ENCODE measurements at places on chromosomes 1 and 21.
A peak's percentile ranks its signal among the peaks of the same experiment; 100 is the strongest.

GRCh38 chr1:97356309-97356708 lies 564.5 kb downstream of the DPYD start:
- no peak for DNase-seq

DNA sequence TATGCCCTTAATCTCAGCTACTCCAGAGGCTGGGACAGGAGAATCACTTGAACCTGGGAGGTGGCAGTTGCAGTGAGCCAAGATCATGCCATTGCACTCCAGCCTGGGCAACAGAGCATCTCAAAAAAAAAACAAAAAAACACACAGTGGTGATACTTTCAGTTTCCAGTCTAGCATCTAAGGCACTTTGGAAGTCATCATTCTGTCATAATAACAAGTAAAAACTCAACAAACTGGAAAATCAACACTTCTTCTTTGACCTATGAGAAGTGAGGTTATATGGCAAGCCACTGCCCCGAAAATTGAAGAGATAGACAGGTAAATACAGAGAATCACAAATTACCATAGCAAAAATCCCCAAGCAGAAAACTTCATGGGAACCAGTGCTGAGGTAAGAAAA lies 51.9 kb downstream of the IL12RB2 start:
- DNase-seq = no peak

DNA sequence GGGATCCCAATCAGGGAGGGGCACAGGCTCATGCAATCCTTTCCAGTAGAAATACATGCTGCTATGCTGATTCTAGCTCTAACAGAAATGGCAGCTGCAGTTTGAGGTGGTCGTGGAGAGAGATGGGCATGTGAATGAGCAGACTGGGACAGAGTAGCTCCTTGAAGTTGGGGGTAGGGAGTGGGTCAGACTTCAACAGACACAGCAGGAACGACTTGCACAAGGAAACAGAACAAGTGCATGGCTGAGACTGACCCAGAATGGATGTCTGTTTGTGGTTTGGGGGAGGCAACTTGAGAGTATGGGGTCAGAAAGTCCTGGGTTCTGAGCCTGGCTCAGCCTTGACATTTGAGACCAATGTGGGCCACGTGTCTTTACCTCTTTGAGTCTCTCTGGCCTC lies 25.1 kb upstream of the TRABD2B start:
- no peak for DNase-seq

DNA sequence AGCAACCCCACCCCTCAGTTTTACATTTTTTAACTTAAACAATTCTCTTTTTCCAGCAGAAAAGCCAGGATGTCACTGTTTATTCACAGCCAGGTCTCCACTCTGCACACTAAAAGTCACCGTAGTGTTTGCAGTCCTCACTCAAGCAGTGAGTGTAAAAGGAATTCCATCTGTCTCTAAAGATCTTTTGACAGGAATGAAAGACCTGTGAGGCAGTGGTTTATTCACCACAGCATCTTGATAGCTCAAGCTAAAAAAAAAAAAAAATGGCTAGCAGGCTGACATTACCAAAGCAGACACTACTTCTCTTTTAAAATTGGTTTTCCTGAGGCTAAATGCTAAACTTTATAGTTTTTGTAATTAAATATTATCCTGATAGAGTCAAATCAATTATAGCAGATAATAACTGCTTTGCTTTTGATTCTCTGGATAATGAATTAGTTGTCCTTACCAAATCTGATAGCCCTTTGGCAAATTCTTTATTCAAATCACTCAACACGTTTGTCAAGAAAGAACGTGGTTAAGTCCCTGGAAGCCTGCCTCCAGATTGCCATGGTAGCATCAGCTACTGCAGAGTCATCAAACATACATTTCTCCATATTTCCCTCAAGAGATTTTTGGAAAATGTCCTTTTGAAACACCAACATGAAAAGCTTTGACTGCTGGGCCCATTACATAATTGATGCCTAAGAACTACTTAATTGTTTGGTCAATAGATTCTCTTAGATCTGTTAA lies 22.2 kb upstream of the SLC5A9 start:
- DNase-seq = no peak

DNA sequence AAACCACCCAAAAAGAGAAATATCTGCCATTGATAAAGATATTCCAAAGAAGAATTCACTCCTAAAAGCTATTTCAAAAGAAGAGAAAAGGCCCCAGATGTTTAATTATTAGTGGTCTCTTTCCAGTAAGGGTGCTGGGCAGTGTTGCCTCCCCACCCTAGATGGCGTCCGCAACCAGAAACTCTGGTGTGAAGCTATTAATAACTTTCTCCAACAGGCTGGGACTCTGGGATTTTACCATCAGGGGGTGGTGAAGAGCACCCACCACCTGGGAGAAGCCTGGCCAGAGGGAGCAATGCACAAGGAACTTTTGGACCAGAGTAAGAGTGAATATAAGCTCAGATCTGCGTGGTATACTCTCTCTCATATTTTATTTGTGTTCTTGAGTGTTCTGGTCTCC lies 115.4 kb upstream of the TIAM1 start:
- no peak for DNase-seq

- no peak for DNase-seq
Observed at GRCh38 chr1:200471739-200472138, 61.9 kb upstream of the ZNF281 start.

GRCh38 chr1:233993651-233994050 lies 89.2 kb downstream of the SLC35F3 start:
- DNase-seq = no peak

- DNase-seq = no peak
Observed at GRCh38 chr1:151134396-151134795, 12.0 kb downstream of the SEMA6C start.

GRCh38 chr1:33081554-33082305 lies 777 bp downstream of the AZIN2 start:
- no peak for DNase-seq

GRCh38 chr1:31646259-31646960 lies 1.7 kb upstream of the PEF1 start:
- DNase-seq = no peak

DNA sequence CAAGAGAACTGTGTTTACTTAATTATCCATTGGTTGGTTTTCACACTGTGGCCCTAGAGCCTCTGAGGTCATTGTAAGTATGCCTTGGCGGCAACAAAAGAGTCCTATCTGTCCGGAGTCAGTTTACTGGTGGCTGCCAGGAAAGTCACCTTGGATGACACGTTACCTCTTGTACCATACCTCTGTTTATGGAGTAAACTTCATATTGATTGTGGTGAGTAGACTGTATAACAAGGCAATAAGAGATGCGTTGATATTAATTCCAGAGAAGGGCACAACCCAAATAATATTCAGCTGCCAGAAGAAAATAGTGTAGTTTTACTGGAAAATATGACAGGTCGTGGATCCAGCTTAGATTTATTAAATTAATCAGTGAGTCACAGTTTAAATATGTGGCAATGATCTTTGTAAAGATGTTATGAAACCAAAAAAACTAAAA lies 20.4 kb upstream of the KIF14 start:
- no peak for DNase-seq

GRCh38 chr21:37983336-37984095 lies 67.3 kb upstream of the KCNJ6 start:
- DNase-seq = no peak

DNA sequence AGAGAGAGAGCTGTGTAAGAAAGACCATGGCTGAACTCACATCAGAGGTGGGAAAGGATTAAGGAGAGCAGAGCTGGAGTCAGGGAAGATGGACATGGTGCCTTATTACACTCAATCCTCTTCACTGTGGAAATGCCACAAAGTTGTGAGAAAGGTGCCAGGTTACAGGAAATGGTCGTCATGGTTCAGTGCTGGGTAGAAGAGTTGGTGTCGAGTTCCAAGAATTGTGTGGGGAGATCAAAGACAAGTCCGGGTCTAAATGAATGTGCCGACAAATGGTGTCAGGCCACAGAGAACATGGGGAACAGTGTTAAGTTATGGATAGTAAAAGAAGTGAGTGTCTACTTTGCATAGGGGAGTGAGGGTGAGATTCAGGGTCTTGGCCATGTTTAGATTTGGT lies 40.9 kb downstream of the LAMC2 start:
- DNase-seq = peak; percentile 76

- DNase-seq = no peak
Observed at GRCh38 chr21:23131177-23131576, 2133.0 kb downstream of the NCAM2 start.

GRCh38 chr1:111129376-111129775 lies 10.5 kb downstream of the DRAM2 start:
- DNase-seq = no peak

DNA sequence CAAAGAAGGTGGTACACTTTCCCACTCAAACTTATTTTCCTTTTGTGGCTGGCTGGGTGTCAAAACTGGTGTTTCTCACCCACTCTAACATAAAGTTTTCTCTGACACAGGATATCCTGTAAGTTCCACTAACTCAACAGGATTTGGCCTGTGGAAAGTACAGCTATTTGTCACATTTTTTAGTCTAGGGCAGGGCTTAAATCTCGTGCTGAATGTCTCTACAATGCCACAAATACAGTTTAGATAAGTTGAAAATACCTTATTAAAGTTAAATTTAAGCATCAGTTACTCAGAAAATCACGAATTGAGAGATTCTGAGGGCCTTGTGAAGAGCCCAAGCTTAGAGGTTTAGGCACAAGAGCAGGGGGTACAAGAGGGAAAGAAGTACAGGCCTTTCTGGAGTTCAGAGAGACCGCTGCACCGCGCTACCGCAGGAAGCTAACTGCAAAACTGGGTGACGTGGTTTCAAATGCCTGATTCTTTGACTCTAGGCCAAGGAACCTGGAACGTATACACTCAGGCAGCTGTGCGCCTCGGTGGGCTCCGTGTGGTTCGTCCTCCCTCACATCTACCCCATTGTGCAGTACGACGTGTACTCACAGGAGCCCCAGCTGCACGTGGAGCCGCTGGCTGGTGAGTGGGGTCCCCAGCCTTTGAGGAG lies 23.4 kb upstream of the PWP2 start:
- no peak for DNase-seq

- DNase-seq = no peak
Observed at GRCh38 chr1:167249702-167250101, 29.0 kb downstream of the POU2F1 start.

DNA sequence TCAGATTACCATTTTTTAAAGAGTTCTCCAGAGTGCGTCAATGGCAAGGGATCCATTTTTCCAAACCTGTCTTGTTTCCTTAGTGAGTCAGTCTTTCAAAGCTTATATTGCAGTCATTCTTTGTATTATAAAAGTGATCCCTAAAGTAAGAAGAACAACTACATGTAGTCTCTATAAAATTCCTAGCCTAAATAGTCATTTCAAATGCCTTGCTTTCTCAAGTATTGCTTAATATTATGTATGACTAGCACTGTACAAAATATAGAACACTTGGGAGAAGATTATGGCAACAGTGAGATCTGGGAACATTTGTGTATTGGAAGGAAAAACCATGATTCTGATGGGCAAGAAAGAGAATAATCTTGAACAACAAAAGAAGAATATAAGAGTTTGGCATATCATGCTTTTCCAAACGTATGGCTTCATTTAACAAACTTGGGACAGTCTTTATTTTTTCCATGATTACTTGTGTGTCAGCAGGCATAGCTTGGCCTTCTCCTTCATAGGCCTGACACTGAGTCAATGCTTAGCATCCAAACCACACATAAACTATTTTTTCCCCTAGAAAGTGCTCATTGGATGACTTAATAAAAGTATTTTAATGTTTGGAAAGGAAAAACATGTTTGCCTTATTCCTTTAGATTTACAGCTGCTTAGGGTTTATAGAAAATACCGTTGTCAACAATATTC lies 547.4 kb downstream of the LTN1 start:
- DNase-seq = no peak

GRCh38 chr1:17587693-17588047 lies 48.2 kb downstream of the ARHGEF10L start:
- no peak for DNase-seq

GRCh38 chr1:157110686-157111085 lies 11.1 kb upstream of the ETV3L start:
- DNase-seq = no peak

DNA sequence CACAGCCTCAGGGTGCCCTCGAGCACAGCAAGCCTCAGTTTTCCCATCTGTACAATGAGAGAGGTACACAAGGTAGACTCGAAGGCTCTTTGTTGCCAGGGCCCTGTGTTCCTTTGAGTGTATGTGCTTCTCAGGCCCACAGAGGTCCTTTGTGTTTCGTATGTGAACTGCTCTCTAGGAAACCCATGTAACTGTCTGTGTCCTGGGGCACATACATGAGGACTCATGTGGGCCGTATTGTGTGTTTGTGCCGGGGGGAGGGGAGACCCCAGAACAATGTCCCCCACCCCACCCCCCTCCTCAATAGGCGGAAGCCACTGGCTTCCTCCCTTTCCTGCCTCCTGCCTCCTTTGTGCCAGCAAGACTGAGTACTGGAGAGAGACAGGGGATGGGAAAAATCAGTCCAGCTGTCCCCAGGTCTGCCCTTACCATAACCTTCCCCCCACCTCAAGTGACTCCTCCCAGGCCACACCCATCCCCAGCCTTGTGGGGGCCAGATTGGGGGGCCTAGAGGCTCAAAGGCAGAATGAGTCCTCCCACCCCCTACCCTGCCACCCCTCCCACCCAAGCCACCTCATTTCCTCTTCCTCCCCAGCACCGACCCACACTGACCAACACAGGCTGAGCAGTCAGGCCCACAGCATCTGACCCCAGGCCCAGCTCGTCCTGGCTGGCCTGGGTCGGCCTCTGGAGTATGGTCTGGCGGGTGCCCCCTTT lies at the start of gene TIE1:
Gene TIE1, plus strand, starts transcription at position 605 of the 717 bp plus-strand sequence. Its CDS starts 90 bp downstream, at position 695.
- no peak for DNase-seq

- DNase-seq = peak; percentile 57
Observed at GRCh38 chr1:36411674-36412648, 14.3 kb upstream of the LSM10 start.

DNA sequence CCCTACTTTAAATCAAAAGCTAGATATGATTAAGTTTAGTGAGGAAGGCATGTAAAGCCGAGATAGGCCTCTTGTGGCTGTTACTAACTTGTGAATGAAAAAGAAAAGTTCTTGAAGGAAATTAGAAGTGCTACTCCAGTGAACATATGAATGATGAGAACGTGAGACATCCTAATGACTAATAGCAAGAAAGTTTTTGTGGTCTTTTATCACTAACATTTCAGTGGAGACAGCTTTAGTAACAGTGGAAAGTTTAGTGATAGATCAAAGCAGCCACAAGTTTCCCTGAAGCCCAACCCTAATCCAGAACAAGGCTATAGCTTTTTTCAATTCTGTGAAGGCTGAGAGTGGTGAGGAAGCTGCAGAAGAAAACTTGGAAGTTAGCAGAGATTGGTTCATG lies 73.6 kb upstream of the LRRC8B start:
- no peak for DNase-seq

DNA sequence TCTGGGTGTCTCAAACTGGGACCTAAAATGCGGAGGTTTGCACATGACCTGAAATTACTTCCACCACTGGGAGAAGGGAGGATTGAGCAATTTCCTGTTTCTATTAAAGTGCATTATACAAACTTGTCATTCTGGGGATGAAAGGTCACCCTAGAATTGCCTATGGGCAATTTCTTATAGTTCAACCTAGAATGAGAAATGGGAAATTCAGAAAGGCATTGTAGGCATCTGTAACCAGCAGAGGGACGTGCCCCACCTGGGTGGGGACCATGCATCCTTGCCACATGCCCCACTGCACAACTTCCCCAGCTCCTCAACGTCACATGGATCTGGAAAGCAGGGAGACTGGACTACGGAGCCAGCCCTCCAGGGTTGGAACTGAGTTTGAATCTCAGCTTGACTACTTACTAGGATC lies 47.0 kb downstream of the MRPL39 start:
- no peak for DNase-seq

GRCh38 chr1:61141288-61142042 lies 59.1 kb downstream of the NFIA start:
- DNase-seq = peak; percentile 96

GRCh38 chr1:55428944-55429931 lies 214.1 kb upstream of the USP24 start:
- DNase-seq = no peak

GRCh38 chr1:228960705-228961104 lies 225.4 kb downstream of the RHOU start:
- no peak for DNase-seq
